Stimulated activated CD4-positive, alpha-beta T cell treated with anti-CD3 and anti-CD28 coated beads, TNF-alpha, amount 100 ng/mL, for 4 hours (primary cell): ENCODE measurements at places on chromosomes 11 and 22.

GRCh38 chr22:46827136-46827780 lies 64.8 kb downstream of the TBC1D22A start:
- no peak for DNase-seq

GRCh38 chr11:63802637-63803414 lies 10.4 kb upstream of the SPINDOC start:
- no peak for DNase-seq

GRCh38 chr22:34308101-34308500 lies 387.8 kb upstream of the LARGE1 start:
- DNase-seq, result no peak

- DNase-seq, result no peak
Measured at GRCh38 chr11:420054-420910, 5.5 kb upstream of the SIGIRR start.

DNA sequence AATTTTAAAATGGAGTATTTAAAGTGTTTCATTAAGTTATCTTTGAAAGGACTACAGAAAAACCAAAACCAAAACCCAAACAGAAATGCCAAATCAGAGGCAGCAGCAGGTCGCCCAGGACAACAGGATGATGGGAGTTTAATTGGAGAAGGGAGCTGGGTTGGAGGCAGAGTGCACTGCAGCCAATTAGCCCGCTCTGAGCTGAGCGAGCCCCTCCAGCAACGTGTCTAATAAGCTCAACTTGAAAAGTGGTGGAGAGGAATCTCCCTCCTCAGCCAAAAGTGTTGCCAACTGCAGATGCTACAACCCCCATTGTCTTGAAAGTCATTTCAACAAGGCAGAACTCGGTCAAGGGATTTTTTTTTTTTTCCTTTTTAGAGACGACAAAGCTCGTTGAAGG lies 323.9 kb downstream of the CADM1 start:
- no peak for DNase-seq

DNA sequence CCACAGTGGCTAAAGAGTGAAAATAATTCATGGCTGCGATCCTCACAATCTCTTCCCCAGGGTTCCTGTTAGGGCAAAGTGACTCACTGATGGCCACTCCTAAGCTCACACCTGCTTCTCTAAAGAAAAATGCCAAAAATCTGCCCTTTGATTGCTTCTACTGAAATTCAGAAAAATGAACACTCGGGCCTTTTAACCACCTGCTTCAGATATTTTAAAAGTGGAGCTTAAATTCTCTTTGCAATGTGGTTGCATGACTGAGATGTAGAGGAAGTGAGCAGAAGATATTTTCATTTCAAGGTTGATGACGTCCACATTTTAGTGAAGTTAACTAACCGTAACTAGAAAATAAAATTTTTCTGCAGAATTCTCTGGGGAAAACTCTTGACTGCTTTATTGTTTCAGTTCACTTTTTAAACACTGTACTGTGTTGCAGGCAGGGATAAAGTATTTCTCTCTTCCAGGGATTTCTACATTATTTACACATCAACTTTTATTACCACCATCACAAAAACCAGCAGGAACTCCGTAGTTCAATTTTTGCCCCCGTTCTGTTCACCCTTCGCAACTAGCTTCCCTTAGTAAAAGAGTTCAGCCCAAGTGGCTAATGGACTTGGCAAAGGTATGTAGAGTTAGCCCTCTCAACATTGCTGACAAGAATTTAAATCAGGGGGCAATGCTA lies 8.5 kb downstream of the RAB30 start:
- DNase-seq, result no peak

DNA sequence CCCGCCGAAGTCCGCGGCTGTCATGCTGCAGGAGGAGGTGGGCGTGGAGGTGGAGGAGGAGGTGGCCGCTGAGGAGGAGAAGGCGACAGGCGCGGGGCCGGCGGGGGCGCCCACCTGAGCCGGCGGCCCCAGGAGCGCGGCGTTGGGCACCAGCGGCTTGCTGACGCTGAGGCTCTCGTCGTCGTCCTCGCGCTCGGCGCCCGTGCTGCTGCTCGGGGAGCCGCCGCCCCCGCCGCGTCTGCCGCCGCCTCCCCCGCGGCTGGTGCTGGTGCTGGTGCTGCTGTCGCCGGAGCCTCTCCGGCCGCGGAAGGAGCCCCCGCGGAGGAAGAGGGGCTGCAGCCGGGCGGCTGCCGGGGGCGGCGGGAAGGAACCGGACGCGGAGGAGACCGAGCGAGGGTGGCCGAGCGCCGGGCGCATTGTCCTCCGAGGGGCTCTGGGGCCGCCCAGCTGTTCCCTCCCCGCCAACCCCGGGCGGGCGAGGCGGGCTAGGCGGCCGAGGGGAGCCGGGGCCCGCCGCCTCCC lies 388 bp downstream of the TMEM121B start:
- DNase-seq, result peak; percentile 14

- no peak for DNase-seq
Measured at GRCh38 chr11:86957976-86958646, 2.9 kb upstream of the FZD4 start.

GRCh38 chr11:102966011-102966410 lies 10.5 kb upstream of the MMP13 start:
- DNase-seq, result no peak

DNA sequence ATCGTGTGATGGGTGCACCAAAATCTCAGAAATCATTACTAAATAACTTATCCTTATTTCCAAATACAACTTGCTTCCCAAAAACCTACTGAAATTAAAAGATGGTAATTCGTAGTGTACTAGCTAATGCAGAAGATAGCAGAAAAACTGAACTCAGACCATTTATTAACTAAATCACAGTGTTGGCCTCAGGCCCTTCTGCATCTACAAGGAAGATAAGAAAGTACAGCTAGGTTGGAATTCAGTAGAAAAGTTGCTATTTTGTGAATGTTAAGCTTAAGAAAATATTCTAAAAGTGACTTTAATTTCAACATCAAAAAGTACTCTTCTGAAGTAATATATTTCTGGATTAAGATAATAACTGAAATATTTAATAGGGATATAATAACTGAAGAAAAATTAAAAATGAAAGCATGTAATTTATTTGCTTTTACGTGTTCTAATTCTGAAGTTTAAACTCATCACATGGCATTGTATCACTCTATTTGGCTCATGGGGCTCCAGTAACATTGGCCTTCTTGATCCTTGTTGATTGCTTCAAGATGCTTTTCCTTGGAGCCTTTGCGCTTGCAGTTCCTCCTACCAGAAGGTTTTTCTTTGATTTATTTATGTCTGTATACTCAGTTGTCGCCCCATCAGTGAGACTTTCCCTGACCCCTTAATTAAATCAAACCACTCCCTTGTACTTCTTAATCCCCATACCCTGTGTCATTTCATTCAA lies 847.9 kb upstream of the ANO3 start:
- DNase-seq, result no peak

DNA sequence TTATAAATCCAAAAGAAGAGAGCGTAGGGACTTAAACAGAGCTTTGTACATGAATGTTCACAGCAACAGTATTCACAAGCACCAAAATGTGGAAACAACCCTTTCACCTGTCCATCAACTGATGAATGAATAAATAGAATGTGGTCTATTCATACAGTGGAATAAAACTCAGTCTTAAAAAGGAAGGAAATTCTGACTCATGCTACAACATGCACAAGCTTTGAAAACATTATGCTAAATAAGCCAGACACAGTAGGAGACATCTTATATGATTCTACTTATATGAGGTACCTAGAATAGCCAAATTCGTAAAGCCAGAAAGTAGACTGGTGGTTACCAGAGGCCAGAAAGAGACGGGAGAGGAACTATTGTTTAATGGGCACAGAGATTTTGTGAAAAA lies 74.3 kb downstream of the SHANK2 start:
- DNase-seq, result no peak

- no peak for DNase-seq
Measured at GRCh38 chr11:73346186-73346935, 29.8 kb upstream of the RELT start.

DNA sequence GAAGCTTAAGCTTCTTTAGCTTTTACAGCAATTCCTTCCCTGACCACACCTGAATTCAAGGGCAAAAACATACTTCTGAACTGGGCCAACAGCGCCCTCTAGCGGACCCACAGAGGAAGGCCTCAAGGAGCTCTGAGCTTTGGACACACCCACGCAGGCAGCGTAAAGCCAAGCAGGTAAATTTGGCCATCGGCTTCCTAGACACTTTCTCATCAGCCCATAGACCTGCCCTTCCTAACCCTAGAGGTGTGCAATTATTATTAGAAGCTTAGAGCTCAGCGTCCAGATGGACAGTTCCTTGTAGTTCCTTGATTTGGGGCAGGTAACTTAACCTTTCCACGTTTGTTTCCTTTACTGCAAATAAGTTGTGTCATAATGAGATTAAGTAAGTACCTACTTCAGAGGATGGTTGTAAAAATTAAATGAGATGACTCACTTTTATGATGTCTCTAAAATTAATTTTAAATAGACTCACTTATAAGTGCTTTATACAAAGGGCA lies 25.7 kb upstream of the HMGXB4 start:
- peak; percentile 52 for DNase-seq

- DNase-seq, result no peak
Measured at GRCh38 chr11:44548032-44548695, 17.3 kb upstream of the CD82 start.

GRCh38 chr22:26170795-26171580 lies 1.7 kb downstream of the SEZ6L start:
- no peak for DNase-seq
